HepG2 (cell line): ENCODE measurements at places on chromosomes 5 and 9. TPM values are rescaled to one million over a fixed set of nuclear protein-coding genes. Genes with fewer than 3 reads are reported as not detected.

RACK1 gene
- total RNA-seq = 2,514 and 3,226 TPM in 2 replicates

RGS7BP gene
- not detected in 2 replicates for total RNA-seq

SURF1 gene
- total RNA-seq = 10.6 and 17.8 TPM in 2 replicates

ACOT12 gene
- not detected in 2 replicates for total RNA-seq

PCDHB5 gene
- total RNA-seq = 0.07 TPM in 1 of 2 replicates, not detected in the other

GMCL2 gene
- not detected in 2 replicates for total RNA-seq

NMUR2 gene
- total RNA-seq = not detected in 2 replicates

AP3B1 gene
- 51.2 and 83.8 TPM in 2 replicates for total RNA-seq
